Activated CD4-positive, alpha-beta T cell treated with anti-CD3 and anti-CD28 coated beads, Interleukin-2, amount 50 U/mL, for 1 hour (primary cell): ENCODE measurements at places on chromosomes 12 and 14.

- DNase-seq, result no peak
These were observed 30.4 kb upstream of the CHGA start for GRCh38 chr14:92892589-92892988.

GRCh38 chr12:132797820-132798570 lies 30.7 kb downstream of the GOLGA3 start:
- DNase-seq, result no peak

- no peak for DNase-seq
These were observed 514.8 kb downstream of the SLC6A15 start for GRCh38 chr12:84397846-84398245.

DNA sequence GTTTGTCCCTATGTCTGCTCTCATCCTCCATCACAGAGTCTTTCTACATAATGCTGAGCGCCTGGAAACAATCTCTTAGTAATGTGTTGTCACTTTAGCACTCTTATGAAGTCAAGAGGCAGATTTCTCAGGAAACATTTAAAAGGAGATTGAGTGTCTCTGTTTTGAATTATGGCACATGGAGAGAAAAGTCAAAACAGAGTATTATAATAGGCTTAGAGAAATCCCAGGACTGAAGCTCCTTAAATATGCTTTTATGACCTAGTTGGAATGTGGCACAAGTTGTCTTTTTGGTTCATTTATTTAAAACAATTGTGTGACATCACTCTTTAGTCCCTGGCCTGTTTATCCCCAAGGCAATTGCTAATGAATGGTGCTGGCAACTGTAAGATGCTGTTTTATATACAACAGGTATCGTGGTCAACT lies 117.8 kb upstream of the HIF1A start:
- no peak for DNase-seq

- DNase-seq, result no peak
These were observed 25.1 kb downstream of the FGFR1OP2 start for GRCh38 chr12:26963413-26963812.

DNA sequence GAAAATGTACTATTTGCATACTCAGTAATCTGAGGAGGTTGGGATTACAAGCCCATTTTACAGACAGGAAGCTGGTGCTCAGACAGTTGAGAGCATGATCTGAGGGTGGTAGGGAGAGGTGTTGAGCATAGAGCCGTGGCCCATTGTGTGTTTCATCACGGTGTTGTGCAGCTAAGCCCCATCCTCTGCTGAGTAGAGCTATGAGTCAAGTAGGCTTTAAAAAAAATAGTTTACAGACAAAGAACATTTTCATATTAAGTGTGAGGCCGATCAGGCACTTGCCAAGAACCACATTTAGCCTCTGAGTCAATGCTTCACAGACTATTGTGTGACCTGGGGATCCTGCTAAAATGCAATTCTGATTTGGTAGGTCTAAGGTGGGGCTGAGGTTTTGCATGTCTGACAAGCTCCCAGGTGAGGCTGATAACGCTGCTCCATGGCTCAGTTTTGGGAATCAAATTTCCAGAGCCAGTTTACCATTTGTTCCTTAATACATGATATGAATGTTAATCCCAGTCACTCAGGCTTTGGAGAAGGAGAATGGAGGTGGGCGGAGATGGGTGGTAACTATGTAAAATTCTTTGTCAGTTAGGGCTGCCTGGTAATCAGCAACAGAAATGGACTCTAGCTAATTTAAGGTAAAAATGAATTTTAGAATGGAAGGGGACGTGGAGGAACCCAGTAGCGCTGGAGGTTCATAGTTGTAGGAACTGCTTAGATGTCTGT lies 22.2 kb downstream of the ZNF664 start:
- DNase-seq, result no peak
